ENCODE measurements at places on chromosomes 1 and 21.

- DNase-seq = no peak
Measured at GRCh38 chr21:26982767-26983166, 15.9 kb upstream of the ADAMTS5 start.

DNA sequence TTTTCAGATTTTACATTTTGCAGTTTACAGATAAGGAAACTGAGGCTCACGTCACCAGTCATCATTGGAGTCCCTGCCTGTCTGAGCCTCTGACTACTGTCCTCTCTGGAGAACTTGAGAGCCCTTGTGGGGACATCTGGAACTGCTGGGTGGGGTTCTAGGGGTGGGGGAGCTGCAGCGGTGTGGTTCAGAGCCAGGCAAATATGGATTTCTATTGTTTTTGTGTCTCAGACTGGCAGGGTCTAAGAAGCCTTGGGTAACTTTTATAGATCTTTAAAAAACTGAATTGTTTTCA is 46.9 kb downstream of the IER5 start:
- DNase-seq = no peak

DNA sequence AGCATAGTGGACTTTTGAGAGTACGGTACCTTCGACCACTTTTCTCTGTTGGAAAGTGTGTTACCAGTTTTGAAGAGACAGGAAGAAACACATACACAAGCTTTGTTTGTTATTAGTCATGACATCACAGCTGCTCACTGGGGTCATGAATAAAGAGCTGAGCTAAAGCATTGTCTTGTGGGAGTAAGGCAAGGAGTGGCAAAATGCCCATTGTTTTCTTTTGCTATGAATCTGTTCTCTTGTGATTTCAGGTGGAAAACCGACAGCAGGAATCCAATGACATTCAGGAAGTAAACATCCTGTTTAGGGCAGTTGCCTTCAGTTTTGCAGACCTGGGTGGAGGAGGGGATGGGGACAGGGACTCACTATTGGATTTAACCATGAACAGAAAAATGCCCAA is 66.2 kb downstream of the RGL1 start:
- no peak for DNase-seq

GRCh38 chr1:32627596-32628162 is 22.7 kb downstream of the ZBTB8OS start:
- DNase-seq = no peak

DNA sequence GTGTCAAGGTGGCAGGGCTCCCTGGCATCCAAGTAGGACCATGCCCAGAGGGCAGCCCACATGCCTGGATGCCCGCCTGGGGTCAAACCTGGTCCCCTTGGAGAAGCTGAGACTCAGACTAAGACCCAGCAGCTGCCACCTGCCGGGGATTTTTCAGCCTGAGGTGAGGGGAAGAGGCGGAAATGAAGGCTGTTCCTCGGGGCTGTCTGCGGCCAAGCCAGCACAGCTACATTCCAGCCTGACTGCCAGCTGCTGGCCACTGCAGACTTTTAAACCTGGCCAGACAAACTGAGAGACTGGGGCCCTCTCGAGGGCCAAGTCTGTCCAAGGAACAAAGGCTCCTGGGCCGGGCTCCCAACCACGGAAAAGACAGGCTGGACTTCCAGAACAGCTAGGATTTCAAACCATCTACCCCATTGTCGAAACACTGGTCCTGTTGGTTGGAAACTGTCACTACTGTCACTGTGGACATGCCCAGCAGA is 21.9 kb upstream of the PLEKHG5 start:
- no peak for DNase-seq

GRCh38 chr1:41461790-41462679 is 22.4 kb downstream of the EDN2 start:
- DNase-seq = no peak
